ENCODE measurements at places on chromosomes 1 and 21.

- no peak for DNase-seq
These were observed 35.8 kb downstream of the OLFML3 start for GRCh38 chr1:114015075-114015474.

GRCh38 chr1:7389906-7390603 lies 381.0 kb upstream of the VAMP3 start:
- DNase-seq = no peak

DNA sequence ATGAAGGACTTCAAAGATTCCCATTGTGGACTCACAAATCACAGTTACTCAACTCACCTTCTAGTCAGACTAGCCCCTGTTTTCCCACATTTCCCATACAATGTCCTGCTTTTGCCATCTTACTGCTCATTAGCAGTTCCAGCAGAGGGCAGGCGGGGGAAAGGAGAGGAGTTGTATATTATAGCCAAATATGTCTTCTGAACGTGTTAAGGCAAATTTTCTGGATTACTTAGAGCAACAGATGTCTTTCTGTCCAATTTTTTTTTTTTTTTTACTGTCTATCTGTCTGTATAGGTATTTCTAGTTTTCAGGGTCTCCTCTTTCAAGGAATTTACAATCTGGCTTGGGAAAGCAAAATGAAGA lies 29.9 kb upstream of the DDAH1 start:
- DNase-seq = no peak

- DNase-seq = no peak
These were observed 10.8 kb upstream of the PIGK start for GRCh38 chr1:77230051-77230450.

DNA sequence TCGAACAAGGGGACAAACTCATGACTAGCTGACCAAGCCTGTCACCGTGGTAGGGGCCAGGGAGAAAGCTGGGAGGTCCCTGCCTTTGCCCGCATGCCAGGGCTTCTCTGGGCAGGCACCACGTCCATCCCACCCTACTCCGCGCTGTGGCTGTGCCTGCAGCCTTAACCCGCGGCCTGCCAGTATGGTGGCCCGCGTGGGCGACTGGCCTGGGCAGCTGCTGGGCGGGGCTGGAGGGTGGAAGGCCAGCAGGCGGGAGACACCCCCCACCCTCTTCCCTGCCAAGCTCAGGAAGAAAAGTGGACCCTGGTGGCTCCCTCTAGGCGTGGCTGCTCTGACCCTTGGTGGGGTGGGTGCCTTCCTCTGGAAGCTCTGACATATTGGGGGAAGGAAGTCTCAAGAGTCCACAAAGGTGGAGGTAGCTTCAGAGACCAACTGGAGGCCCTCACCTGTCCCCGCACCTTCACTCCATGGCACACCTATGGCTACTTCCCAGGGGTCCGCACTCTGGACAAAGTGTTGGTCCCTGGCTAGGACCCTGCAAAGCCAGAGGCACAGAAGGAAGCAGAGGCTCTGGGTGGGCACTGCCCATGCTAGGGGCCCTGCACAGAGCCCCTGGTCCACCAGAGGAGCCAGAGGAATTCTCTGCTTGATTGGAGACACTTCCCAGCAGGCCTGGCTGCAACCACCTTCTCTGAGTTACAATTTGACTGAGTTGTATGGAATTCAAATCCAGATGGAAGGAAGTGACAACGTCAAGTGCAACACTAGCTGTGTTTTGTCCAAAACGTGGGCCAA lies 3.3 kb upstream of the SKI start:
- no peak for DNase-seq

DNA sequence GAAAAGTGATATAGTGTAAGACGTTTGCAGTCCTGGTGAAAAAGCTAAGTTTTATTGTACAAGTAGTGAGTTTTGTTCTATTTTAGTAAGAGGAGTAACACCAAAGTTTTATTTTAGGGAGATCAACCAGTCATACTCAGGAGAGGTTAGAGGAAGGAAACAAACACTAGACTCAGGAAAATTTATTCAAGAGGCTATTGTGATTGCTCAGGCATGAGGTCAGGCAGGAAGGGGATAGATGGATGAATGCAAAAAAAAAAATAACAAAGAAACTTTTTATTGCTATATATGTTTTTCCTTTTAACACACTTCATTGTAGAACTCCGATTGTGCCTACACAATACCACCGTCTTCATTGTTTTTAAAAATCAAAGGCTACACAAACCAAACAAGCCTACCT lies 189.0 kb downstream of the LYPLAL1 start:
- DNase-seq = no peak

GRCh38 chr1:37102656-37103382 lies 68.5 kb upstream of the GRIK3 start:
- no peak for DNase-seq

DNA sequence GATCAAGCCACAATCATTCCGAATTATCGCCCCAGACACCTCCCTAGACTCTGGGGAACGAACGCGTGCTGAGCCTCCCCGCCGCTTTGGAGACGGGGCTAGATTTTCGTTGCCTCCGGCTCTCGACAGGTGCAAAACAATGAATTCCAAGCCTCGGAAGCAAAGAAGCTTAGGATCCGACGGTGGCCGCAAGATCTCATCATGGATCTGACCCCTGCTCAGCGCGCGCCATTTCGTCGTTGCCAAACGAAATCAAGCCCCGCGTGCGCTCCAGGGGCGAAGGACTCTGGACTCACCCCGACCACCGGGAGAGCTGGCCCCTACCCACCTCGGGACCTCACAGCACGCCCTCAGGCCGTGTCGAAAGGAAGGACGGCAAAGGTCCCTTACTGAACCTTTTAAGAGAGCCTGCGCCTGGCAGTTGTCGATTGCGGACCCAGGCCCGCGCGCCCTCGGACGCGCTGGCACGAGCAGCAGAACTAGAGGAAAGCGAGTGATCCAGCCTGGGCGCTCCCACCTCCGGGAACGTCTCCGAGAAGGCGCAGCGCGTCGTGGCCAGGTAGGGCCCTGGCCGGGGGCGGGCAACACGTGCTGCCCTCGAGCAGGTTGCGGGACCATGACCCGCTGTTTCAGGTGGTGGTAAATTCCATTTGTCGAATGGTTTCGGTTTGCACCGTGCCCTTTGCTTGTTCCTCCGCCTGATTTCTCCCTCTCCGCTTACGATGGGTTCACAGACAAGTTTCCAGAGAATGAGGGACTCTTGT lies 1.6 kb upstream of the RUNX3 start:
- DNase-seq = no peak

GRCh38 chr1:157399343-157399983 lies 152.9 kb downstream of the FCRL5 start:
- no peak for DNase-seq

DNA sequence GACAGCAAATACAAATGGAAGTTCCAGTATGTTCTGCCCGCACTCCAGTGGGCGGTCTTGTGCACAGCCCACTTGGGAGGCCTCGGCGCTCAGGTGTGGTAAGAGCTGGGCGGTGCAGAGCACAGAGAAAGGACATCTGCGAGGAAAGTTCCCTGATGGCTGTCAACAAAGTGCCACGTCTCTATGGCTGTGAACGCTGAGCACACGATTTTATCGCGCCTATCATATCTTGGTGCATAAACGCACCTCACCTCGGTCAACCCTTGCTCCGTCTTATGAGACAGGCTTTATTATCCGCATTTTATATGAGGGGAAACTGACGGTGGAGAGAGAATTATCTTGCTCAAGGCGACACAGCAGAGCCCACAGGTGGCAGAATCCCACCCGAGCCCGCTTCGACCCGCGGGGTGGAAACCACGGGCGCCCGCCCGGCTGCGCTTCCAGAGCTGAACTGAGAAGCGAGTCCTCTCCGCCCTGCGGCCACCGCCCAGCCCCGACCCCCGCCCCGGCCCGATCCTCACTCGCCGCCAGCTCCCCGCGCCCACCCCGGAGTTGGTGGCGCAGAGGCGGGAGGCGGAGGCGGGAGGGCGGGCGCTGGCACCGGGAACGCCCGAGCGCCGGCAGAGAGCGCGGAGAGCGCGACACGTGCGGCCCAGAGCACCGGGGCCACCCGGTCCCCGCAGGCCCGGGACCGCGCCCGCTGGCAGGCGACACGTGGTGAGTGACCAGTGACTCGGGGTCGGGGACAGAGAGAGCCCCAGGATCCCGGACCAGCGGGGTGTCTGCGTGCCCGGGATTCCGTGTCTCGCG lies at the start of gene IL12RB2:
Gene IL12RB2, plus strand, starts transcription at position 623 of the 810 bp plus-strand sequence. CDS start 12,496 bp downstream, outside the sequence.
- no peak for DNase-seq

- DNase-seq = no peak
These were observed 129.4 kb downstream of the COL11A1 start for GRCh38 chr1:102978874-102979273.

DNA sequence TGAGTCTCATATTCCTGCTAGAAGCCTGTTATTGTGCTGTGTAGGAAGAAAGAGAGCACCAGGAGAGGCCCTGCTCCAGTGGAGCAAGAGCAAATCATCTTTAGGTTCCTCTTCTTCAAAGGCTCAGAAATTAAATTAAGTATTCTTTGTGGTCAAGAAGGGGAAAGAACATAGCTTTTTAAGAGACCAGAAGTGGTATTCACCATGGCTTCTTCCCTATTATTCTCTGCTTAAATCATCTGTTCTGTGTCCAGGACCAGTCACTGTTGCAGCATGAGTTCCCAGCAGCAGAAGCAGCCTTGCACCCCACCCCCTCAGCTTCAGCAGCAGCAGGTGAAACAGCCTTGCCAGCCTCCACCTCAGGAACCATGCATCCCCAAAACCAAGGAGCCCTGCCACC lies 1.1 kb downstream of the SPRR1B start:
- no peak for DNase-seq

GRCh38 chr1:114522264-114522575 lies 11.2 kb upstream of the TRIM33 start:
- DNase-seq = no peak

DNA sequence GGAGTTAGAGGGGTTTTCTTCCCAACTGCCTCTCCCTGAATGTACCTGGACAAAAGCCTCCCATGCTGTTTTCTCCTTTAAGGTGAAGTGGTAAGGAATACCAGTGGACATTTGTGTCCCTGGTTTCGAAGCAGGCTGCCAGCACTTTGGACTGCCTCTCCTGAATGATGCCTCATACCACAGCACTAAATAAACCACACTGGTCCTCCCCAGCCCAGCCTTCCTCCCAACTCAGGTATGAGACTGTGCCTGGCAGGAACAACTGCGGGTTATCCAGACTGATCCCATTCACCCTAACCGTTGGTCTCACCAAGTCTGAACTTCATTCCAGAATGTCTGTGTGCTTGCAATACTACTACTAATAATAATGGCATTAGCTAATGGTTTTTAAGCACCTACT lies 9.3 kb downstream of the COQ8A start:
- DNase-seq = no peak

DNA sequence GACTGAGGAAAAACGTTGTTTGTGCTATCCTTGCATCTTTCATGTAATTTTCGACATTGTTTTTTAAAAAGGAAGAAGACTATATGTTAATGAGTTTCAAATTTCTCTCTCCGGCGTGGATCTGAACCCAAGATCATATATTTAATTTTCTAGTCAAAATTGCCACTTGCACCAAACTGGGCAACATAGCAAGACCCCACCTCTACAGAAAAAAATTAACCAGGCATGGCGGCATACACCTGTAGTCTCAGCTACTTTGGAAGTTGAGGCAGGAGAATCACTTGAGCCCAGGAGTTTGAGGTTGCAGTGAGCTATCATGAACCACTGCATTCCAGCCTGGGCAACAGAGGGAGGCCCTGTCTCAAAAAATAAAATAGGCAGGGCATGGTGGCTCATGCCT lies 16.5 kb upstream of the RABGAP1L start:
- DNase-seq = no peak
